ENCODE measurements at places on chromosomes 6 and 20. TPM values are rescaled to one million over a fixed set of nuclear protein-coding genes. Genes with fewer than 3 reads are reported as not detected.

Gene TGM3
- polyA plus RNA-seq = not detected

Gene RSPO4
- polyA plus RNA-seq = not detected

Gene PPP1R3D
- 2.2 TPM for polyA plus RNA-seq

Gene SLC44A4
- polyA plus RNA-seq = not detected

Gene CLDN20
- not detected for polyA plus RNA-seq

Gene FAM83B
- polyA plus RNA-seq = not detected

Gene PPP1R14C
- polyA plus RNA-seq = 0.24 TPM

Gene FAM209B
- not detected for polyA plus RNA-seq

Gene DEFB126
- polyA plus RNA-seq = not detected

Gene GPR6
- not detected for polyA plus RNA-seq

- DNase-seq = no peak
Observed at GRCh38 chr6:85747093-85747492, 104.4 kb upstream of the SYNCRIP start.

DNA sequence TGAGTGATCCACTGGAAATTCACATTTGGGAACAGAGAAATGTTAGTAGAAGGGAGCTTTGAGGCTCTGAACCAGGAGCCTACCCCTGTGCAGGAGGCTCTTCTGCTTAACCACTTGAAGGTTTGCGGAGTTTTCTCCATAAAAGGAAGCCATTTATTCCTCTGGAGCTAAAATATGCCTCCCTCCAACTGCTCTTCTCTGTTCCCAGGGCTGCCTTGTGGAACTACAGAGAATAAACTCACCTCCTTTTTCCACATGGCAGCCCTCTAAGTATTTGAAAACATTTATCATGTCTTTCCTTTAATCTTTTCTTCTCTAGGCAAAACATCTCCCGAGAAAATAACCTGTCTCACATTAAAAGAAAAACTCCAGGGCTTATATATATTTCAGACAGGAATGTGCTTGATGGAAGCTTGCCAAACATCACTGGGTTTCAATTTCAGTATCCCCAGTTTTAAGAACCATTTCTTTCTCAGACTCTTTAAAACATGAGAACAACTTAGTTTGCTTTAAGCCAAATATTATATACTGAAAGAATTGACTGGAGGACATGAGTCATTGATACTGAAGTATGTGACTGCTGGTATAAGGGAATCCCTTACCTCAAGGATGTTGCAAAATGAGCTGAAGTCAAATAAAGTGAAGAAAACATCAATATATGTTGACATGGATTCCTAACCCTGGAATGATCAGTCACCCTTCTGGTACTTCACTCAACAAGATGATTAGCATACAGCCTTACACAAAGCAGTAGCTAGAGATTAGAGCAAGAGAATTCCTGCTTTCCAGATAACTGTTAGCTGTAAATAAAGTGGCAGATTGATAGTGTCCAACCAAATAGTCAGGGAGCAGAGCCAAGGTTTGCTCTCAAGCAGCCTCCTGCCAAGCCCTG, 74.0 kb downstream of the ZBTB2 start:
- DNase-seq = no peak

GRCh38 chr6:63690221-63690620, 54.6 kb downstream of the PHF3 start:
- no peak for DNase-seq

- DNase-seq = no peak
Observed at GRCh38 chr20:16528078-16528477, 45.2 kb downstream of the KIF16B start.

GRCh38 chr6:137873273-137873762, 6.3 kb downstream of the TNFAIP3 start:
- DNase-seq = peak; percentile 38

DNA sequence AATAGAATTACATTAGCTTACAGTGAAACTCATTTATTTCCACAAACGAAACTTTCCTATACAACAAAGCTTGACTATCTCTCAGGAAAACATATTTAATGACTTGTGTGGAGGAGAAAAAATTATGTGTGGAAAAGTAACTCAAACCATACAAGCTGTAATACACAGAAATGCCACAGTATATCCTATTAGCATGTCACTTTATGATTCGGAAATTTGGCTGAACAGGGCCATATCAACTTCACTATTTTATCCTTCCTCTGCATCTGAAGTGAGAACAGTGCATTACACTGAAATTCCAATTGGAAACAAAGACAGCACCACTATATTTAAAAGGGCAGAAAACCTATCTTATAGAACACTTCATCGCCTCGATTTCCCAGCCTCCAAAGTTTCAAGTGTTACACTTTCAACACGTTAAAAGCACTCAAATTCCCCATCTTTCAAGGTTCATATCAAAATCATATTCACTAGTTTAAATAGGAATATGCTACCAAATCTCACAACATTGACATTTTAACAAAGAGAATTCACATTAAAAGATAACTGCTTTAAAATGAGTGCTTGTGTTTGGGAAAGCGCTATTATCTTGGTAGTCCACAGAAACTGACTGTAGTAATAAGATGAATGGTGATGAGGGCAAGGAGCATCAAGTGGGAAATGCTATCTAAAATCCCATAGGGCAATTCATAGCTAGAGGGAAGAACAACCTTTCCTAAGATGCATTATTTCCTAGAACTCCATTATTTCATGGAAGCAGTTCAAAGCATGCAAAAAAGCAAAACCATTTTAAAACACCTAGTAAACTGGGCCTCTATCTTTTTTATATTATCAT, 1.8 kb downstream of the REV3L start:
- DNase-seq = no peak

DNA sequence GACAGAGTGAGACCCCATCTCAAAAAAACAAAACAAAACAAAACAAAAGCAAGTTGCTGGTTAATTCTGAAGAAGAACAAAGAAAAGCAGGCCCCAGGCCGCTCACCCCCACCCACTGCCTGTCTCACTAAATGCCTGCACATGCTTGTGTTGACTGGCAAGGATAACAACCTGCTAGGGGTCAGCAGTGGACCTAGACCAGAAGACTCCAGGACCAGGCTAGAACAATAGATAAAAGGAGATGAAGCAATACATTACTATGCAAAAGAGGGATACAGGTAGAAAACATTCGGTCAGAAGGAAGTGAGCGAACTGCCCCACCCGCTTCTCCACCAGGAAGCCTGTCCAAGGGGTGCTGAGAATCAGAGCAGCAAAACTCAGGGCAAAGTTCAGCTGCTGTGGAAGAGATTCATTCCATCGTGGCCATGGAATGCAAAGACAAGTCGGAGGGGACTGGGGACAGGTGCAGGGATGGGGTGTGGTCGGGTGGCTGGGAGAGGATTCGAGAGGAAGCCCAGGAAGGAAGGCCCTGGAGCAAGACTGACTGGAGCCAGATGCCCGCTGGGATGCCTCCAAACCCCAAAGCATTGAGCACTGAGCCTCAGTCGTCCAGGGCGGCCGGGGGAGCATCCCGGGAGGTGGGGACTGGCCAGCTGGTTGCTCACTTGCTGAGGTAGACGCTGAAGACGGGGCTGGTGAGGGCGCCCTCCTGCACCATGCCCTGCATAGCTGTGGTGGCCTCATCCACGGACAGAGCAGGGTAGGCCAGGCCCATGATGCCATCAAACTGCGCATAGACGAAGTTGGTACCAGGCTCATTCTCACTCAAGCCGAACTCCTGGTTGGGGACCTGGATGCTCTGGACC, 5.3 kb downstream of the PGC start:
- DNase-seq = no peak

DNA sequence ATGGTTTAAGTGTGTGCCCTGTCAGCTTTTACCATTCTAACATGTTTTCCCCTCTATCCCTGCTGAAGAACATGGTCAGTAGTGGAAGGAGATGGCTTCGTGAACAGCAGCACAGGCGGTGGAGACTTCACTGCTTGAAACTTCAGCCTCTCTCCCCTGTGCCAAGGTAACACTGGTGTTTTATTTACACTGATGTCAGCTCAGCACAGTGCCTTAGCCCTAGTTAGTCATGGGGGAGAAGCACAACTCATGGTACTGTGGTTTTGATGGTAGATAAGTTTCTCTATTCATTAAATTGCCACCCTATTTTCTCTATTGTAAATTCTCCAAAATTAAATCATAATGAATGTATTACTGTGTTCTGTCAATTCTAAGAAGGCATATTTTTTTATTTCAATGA, 56.6 kb downstream of the MTHFD1L start:
- DNase-seq = no peak

GRCh38 chr6:107345393-107345792, 114.0 kb downstream of the PDSS2 start:
- DNase-seq = no peak

DNA sequence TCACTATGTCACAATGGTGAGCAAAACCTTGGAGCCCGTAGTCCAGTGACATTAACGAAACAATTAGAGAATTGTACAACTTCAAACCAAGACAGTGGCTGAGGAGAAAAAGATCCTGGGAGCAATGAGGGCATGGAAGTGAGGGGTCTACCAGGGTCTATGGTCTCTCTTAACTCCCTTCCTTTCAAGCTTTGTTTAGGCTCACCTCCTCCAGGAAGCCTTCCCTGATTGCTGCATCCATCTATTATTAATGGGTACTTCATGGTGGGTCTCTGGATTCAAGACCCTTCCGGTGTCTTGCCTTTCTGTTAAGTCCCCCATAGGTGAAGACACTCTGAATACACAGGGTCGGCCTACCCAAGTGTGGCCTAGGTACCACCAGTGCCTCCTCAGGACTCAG, 38.1 kb upstream of the MLN start:
- DNase-seq = no peak

- DNase-seq = no peak
Observed at GRCh38 chr6:14612016-14612980, 494.7 kb downstream of the CD83 start.

DNA sequence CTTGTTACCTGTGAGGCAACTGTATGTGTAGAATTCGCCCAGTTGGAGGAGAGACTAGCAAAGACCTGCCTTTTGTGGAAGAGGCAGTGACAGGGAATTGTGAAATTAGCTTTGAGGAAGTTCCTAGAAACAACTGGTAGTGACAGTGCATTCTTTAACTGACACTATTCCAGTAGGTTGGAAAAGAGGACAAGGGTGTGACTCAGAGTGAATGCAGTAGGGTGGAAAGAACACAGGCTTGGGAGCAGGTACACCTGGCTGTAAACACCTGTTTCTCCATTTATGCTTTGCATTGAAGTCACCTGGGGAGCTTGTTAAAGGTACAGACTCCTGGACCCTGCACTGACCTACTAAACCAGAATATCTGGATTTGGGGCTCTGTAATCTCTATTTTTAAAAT, 295.7 kb downstream of the PHACTR1 start:
- DNase-seq = no peak

DNA sequence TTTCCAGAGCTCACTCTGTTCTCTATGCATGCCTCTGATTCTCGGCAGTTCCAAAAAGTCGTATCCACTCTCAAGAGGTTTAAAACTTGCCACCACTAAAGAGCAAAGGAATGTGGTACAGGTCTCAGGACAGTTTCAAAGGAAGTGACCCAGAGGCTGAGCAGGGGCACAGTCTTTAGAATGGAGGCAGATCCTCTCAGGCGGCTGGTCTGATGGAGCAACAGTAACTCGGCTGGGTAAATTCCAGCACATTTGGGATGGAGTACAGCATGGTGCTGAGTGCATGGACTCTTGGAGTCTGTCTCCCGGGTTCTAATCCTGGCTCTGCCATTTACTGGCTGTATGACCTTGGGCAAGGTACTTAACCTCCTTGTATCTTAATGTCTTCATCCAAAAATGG, 88.1 kb upstream of the BACH2 start:
- no peak for DNase-seq

Measured in naive thymus-derived CD8-positive, alpha-beta T cell (primary cell).